CD4-positive, alpha-beta T cell treated with Interleukin-4 for 1 hour (primary cell): ENCODE measurements at places on chromosomes 1 and 21.

DNA sequence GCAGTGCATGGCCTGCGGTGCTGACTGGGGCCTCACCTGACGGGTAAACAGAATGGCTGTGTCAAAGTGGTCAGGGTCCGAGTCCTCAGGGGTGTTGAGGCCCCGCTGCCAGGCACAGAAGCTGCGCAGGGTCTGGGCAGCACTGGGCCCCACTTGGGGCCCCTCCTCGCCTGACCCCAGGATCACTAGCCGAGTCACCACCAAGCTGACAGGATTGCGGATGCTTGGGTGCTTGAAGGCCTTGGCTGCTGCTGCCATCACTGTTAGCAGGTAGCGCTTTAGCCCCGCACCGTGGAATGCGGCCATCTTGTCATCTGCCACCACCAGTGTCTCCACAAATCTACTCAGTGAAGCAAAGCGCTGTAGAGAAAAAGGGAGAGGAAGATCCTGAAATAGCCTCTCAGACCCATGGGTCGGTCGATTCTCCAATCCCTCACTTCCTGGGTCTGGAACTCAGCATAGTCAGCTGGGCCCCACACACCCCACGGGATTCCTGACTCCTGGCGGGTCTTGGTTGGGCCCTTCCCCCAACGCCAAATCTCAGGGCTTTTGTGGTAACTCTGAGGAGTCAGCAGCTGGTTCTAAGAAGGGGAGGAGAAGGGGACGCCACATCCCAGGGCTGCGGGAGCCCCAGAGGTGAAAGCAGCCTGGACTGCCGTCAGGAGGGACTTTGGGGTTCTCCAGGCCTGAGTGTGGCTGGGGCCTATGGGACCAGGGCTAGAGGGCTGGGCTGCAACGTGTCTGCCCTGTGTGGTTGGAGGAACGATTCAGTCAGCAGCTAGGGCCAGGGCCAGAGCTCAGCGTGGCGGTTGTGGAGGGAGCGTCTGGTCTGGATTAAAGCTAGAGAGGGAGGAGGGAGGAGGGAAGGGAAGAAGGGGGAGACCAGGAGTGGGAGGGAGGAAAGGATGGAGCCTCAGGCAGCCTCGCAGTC is 2.1 kb downstream of the ADAMTS4 start:
- DNase-seq, result no peak

GRCh38 chr1:55584526-55585401 is 369.6 kb upstream of the USP24 start:
- no peak for DNase-seq

DNA sequence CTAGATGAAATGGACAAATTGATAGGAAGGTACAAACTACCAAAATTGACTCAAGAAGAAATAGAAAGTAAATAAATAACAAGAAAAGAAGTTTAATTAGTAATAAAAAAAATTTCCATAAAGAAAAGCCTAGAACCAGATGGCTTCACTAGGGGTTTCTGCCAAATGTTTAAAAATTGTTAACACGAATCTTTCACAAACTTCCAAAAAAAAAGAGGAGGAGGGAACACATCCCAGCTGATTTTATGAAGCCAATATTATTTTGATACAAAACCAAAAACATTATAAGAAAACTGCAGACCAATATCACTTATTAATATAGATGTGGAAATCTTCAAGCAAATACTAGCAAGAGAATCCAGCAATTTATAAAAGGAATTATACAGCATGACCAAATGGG is 89.5 kb downstream of the COLGALT2 start:
- no peak for DNase-seq

DNA sequence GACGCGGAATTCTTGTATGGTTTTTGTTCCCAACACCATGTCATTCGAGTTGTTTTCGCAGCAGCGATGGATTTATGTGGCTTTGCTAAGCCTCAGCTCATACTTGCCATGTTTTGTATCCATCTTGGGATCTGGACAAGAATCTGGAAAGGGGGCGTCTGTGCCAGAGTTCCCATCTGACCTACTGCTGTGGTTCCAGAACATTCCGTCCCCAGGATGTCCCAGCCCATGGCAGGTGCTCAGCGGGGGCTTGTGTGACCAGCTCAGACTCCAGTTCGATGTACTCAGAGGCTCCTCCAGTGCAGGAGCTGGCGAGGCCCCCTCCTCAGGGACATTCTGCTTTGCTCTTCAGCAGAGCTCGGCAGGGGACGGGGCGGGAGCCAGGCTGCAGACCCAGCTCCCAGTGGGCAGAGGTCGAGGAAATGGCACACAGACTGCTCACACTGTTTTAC is 24.0 kb upstream of the ADARB1 start:
- no peak for DNase-seq

GRCh38 chr1:177547200-177547599 is 376.4 kb downstream of the BRINP2 start:
- DNase-seq, result no peak
